NB4 (cell line): ENCODE measurements at places on chromosomes 6 and 20.

DNA sequence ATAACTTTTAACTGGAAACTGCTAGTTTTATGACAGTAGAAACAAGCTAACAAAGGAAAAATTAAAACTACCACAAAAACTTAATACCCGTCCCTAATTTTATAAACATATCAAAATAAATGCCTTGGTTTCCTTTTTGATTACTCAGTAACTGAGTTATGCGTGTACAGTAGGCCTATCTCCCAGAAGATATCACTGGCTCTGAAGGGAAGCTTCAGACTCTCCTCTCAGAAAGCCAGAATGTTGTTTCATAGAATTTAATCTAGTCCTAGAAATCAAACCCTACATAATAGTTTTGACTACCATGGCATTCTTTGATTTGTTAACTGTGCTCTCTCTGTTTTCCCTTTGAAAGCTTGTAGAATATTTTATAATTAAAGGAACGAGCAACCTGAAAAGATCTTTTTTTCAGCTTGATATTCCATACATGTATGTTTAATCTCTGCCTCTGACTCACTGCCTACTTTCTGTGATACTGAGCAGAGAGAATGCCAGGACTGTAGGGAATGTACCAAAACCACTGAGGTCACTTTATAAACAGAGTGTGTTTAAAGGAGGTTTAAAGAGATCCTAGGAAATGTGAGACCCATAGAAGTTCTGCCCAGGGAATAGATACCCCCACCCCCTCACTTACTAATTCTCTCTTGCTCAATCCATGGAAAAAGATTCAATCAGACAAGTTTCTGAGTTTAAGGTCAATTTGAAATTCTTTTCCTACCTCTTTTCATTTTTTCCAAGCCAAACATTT lies 311.5 kb downstream of the HDGFL1 start:
- DNase-seq = no peak

- DNase-seq = no peak
Measured at GRCh38 chr6:167980911-167981580, 16.4 kb upstream of the KIF25 start.

- no peak for DNase-seq
Measured at GRCh38 chr6:79842376-79843040, 104.8 kb downstream of the ELOVL4 start.

DNA sequence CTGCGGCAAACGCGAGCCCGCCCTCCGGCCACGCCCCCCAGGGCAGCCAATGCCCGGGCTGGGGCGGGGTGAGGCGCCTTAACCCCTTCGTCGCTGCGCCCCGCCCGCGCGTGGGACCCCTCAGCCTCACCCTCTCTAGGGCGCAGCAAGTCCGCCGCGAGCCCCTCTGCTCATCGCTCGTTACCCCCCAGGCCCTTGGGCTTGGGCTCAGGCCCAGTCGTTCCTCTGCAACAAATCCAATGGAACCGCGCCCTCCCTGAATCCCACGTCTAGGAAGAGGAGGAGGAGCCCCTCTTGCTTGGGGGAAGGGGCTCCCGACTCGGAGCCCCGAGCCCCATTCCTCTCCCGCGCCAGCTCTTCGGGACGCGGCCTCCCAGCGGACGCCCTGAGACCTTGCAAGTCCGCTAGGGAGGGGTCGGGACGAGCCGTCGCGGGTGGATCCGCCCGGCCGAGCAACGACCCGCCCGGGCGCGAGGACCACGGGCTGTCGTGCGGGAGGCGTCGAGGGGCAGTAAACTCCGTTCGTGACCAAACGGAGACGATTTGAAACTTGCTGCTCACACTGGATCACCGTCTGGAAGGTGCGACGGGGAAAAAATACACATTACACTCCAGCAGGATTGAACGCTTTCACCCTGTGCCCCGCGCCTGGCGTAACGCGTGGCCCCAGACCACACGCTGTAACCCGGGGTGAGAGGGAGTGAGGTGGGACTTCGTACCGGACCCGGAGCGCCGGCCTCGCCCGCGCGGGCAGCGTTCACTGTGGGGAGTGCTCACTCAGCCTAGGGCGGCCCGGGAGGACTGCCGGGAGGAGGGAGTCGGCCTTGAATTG lies 477 bp upstream of the LZTS3 start:
- peak; percentile 87 for DNase-seq

- DNase-seq = no peak
Measured at GRCh38 chr6:46052479-46052878, 36.8 kb upstream of the CLIC5 start.

GRCh38 chr6:169933251-169933821 lies 181.9 kb downstream of the ERMARD start:
- no peak for DNase-seq

DNA sequence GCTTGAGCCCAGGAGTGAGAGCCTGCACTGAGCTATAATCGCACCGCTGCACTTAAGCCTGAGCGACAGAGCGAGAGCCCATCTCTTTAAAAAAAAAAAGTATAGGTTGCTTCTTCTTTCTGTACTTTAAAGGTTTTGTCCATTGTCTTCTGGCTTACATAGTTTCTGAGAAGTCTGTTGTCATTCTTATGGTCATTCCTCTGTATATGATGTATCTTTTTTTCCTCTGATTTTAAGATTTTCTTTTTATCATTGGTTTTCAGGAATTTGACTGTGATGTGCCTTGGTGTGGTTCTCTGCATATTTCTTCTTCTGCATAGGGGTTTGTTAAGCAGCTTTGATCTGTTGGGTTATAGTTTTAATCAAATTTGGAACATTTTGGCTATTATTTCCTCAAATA lies 29.1 kb downstream of the QRSL1 start:
- peak; percentile 18 for DNase-seq

DNA sequence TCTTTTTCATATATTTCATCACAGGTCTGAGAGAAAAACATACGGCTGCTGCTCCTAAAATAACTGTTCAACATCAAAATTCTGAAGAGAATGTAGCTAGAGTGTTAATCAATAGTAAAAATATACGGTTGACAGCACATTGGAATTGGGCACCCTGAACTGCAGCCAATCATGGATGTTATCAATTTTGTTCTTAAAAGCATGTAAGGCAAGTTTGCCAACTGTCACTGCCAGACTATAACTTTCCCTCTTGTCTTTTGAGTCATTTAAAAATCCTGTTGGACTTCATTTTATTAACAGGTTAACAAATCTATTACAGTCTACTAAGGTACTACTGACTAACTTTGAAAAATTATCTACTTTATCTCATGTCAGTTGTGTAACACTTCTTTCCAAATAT lies 592.8 kb downstream of the HACE1 start:
- no peak for DNase-seq

- DNase-seq = no peak
Measured at GRCh38 chr6:16313732-16314131, 75.3 kb downstream of the GMPR start.

- DNase-seq = peak; percentile 88
Measured at GRCh38 chr20:53899351-53900167, 170.8 kb downstream of the BCAS1 start.

DNA sequence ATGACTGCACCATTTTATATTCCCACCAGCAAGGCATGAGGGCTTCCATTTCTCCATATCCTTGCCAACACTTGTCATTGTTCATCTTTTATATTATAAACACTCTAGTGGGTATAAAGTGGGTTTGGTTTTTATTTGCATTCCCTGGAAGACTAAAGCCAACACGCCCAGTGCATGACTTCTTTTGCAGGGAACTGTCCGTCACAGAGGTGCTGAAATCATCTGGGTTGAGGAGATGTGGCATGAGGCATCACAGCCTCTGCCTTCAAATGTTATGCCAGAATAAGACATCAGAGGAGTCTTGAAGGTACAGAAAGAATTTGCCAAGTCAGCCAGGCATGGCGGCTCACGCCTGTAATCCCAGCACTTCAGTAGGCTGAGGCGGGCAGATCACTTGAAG lies 29.9 kb upstream of the FAM210B start:
- peak; percentile 45 for DNase-seq

GRCh38 chr6:107942142-107942541 lies 15.9 kb downstream of the SEC63 start:
- no peak for DNase-seq

- DNase-seq = no peak
Measured at GRCh38 chr6:139518556-139519091, 144.2 kb upstream of the CITED2 start.
